ENCODE measurements at places on chromosomes 6 and 20.
A peak's percentile ranks its signal among the peaks of the same experiment; 100 is the strongest.

DNA sequence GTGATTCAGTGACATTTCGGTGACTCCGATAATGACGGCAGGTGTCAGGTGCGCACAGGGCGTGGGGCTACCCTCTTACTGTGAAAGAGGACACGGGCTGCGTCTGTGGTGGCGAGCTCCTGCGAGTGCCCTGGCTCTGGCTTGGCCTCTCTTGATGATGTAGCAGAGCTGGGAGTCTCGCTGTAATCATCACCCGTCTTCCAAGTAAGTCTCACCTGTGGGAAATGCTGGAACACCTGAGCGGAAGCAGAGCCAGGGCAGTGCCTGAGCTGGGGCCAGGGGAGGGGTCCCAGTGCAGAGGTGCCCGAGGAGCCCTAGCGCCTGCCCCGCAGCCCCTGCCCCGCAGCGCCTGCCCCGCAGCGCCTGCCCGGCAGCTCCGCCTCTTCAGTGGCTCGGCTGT is 4.8 kb downstream of the OSBPL2 start:
- DNase-seq = no peak

DNA sequence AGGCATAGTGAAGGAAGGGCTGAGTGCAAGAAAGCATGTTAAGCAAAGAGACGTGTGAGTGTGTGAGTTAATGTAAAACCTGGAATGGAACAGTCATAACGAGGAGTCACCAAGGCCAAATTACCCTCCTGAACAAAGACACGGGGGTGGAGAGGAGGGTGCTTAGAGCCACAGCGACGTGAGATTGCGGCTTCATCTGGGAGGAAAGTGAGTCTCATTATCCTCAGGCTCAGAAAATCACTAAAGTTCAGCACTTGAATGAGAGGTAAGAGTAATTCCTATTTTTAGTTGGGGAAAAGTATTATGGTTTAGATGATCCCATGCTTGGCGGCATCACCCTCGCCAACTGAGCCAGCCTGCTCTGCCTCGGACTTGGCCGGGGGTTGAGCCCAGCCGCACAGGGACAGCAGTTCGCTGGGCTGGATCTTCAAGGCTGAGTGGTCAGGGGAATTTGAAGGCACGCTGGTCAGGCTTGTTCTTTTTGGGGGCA is 136.6 kb downstream of the DTNBP1 start:
- no peak for DNase-seq

DNA sequence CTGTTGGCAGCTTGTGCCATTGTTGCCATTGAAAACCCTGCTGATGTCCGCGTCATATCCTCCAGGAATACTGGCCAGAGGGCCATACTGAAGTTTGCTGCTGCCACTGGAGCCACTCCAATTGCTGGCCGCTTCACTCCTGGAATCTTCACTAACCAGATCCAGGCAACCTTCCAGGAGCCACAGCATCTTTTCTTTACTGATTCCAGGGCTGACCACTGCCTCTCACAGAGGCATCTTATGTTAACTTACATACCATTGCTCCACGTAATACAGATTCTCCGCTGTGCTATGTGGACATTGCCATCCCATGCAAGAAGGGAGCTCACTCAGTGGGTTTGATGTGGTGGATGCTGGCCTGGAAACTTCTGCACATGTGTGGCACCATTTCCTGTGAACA is 221.8 kb upstream of the FAM83B start:
- no peak for DNase-seq

GRCh38 chr20:45949542-45950329 is 15.3 kb downstream of the PCIF1 start:
- DNase-seq = no peak

- DNase-seq = no peak
Observed at GRCh38 chr6:47396401-47397069, 81.1 kb upstream of the CD2AP start.

DNA sequence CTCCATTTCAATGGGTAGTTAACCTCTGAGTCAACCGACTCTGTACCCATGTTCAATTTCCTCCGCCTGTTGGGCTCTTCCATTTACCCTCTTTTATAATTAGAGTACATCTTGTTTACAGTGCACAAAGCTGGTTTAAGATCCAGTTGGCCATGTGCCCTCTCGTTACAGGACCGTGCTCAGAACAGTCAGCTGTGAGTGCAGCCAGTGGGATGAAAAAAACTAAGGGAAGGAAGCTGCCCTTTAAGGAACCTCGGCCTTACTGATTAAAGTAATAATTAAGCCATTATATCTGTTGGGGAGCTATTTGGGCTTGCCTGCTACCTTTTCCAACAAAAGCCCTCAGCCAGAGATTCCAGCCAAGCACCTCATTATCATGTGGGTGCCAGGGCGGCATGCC is 68.8 kb downstream of the TMEM170B start:
- peak; percentile 98 for DNase-seq

DNA sequence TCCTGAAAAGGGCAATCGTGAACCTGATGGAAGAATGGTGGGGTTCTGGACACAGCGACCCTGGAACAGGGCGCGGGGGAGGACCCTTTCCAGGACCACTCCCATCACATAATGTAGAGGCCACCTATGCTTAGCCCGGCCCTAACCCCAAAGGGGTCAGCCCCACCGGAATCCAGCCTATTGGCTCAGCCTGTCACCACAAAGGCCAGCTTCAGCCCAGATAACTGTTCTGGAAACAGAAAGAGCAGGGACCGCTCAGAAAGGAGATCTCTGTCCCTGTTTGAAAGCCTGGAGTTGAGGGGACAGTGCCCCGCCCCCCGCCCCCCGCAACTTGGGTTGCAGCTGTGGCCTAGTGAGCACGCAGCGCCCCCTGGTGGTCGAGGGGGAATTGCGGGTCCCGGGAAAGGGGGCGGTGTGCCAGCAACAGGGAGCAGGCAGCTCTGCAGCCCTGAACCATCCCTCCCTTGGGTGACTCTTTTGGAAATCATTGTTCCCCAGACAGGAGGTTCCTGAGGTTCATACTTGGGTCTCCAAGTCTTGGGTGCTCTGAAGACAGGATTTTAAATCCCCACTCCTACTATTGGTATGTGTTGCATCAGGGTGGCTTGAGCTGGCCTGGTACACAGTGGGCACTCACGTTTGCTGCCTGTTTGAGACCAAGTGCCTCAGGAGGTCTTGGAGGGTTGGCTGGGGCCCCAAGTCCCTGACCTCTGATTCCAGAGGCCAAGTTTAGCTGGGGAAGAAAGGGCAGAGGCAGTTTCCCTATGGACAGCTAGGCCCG is 1.5 kb downstream of the SIGLEC1 start:
- DNase-seq = peak; percentile 32

DNA sequence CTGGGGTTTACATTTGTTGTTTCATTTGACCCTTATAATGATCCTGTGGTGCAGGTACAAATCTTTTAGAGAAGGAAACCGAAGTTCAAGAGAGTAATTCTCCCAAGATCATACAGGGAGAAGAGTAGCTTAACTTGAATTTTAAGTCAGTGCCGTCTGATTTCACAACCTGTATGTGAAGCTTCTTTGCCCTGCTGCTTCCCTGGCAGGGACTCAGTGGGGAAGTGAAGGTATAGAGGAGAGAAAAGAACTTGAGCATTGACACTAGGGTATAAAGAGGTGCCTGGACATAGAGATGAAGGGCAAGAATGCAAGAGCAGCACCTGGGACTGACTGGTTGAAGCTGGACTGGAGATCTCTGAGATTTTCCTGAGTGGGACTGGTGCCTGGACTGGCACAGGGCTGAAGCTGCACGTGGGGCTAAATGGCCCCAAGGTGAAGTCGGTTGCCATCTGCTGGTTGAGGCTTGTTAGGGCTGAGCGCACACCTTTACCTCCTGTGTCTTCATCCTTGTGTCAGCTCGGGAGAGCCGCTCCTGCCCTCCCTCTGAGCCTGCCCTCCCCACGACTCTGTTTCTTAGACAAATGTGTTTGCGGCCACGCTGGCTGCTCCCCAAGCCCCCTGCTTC is 41.8 kb downstream of the FARS2 start:
- peak; percentile 43 for DNase-seq

DNA sequence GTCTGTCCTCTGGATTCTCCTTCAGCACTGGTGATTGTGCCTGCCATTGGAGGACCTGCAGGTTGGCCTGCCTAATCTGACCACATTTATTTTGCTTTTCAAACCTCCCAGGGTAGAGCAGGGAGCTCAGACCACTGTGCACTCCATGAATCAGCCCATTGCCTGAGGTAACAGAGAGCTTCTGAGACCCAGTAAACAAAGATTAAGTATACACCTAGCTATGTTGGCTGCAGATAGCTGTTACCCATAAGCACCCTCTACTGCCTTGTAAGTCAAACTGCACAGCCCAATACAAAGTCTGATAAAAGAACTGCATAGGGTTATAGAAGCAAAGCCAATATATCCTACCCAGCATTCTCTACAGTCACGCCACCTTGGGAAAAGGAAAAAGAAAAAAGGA is 338.7 kb downstream of the HTR1B start:
- DNase-seq = no peak

DNA sequence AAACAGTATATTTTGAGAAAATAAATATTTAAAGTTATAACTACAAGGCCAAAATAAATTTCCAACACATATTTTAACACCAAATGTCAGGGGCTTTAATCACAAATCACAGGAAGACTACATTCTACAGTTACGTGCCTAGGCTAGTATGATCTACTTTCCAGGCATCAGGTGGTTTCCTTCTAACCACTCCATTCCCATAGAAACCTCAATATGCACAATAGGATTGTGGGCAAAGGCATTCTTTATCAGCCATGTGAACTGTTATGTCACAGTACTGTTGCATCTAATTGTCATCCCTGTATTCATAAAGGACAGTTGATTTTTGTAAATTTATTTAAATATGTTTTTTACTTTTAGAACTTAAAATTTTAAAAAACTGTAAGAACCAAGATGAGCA is 32.4 kb downstream of the ATG5 start:
- no peak for DNase-seq

DNA sequence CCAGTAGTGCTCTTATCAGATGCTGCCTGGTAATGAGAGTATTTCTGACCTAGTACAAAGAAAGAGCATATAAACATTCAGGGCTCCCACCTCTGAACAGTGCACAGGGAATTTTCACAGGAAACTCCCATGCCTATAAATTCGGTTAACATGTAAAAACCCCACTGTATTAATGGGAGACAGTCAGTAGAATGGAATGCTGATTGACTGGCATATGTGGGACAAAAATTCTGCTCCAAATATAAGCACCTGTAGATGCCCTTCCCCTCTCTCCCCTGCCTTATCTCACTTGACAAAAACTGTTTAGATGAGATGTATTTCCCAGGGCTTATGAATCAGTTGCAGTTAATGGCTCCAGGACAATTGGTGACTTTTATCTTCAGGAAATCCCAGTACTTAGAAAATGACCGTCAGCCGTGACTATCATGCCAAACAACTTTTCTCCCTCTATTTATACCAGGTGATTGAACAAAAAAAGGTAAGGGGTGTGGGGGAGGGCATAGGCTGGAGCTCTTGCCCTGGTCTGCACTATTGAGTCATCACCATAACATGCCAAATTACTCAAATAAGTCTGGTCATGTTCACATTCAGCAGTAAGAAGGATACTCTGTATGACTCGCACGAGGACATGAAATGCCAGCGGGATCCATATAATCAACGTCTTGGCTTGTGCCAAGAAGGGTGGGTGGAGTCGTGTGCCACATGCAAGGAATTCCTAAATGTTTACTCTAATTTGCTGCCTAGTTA is 176.4 kb upstream of the BMP2 start:
- DNase-seq = peak; percentile 34

- DNase-seq = no peak
Observed at GRCh38 chr20:59743767-59744485, 139.6 kb downstream of the PHACTR3 start.

GRCh38 chr6:13708736-13709135 is 2.9 kb downstream of the RANBP9 start:
- no peak for DNase-seq

DNA sequence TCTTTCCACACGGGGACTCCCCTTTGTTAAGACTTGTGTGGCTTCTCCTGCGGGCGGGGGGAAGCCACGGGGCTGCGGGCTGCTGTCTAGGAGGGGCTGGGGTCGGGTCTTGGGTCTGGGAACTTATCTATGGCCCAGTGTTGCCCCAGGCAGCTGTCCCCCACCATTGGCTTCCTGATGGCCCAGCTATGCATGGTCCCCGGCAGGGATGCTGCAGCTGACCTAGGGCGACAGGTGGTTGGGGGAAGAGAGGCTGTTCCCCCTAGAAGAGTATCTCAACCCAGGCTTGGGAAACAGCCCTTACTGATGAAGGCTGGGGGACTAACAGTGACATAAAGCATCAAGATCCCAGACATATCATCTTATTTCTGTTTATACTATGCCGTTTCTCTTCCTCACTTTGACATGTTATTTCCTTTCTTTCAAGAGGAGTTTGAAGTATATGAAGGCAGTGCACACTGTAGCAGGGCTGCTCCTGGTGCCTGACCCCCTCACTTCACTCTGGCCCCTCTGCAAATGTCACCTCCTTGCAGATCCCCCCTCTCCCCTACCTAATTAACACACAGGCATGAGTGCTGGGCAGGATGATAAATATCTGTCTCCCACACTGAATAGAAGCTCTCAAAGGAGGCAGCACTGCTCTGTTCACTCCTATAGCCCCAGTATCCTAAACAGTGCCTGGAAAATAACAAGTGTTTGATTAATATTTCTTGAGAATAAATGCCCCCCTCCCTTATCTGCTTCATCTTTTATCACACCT is 87.0 kb downstream of the HIVEP2 start:
- no peak for DNase-seq

DNA sequence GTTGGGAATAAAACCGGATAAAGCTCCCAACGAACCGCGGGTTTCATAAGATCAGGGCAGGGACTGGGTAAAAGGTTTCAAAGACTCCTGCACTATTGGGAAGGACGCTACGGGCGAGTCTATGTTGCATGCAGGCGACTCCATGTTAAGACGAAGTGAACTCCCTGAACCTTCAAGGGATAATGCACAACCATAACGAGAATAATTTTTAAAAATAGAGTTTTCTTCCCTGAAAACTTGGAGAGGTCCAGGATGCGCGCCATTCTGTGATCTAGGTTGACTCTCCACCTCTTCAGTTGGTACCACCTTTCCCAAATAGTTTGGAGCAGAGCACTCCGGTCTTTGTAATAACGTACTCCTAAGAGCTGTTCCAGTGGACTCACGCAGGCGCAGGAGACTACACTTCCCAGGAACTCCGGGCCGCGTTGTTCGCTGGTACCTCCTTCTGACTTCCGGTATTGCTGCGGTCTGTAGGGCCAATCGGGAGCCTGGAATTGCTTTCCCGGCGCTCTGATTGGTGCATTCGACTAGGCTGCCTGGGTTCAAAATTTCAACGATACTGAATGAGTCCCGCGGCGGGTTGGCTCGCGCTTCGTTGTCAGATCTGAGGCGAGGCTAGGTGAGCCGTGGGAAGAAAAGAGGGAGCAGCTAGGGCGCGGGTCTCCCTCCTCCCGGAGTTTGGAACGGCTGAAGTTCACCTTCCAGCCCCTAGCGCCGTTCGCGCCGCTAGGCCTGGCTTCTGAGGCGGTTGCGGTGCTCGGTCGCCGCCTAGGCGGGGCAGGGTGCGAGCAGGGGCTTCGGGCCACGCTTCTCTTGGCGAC is at the start of gene TPX2:
TPX2 (plus strand) TSS at position 562 of the 821 bp plus-strand sequence. CDS start 18,187 bp downstream, outside the sequence.
- peak; percentile 95 for DNase-seq

DNA sequence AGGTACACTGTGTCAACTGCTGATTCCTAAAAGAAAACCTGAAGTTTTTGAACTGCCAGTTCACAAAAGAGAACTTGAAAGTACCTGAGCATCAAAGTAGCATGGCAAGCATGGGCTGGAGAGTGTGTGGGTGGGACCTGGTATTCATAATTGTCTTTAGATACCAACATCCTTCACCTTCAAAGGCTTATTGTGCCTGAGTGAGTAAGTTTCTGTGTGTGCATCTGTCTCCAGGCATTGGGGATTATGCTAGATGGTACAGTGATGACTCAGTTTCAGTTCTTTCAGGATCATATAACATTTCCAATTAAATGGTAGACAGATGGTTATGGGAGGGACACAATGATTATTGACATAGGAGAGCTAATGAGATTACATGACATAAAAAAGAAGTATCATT is 238.5 kb downstream of the ZFAND3 start:
- no peak for DNase-seq

GRCh38 chr6:19549109-19549508 is 288.1 kb upstream of the ID4 start:
- DNase-seq = no peak
